ENCODE measurements at places on chromosomes 3 and 15.

- no peak for DNase-seq
These were observed 143.4 kb upstream of the TSC22D2 start for GRCh38 chr3:150264561-150265279.

- no peak for DNase-seq
These were observed 66.5 kb upstream of the PLXND1 start for GRCh38 chr3:129673012-129673411.

DNA sequence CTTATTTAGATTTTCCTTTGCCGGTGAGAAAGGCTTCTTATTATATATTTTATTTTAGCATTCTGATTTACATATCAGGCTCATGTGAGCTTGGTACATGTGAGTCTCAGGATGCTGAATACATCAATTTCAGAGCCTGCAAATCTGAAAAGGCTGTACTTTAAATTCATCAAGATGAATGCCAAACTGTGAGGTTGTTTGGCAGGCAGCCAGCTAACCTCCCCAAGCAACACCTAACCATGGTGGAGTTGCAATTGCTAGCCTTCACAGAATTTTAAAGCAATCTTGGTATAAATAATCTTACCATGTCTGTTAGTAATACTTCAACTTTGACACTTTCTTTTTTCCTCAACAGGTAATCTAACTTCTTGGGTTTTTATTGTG lies 252.5 kb downstream of the CDIN1 start:
- no peak for DNase-seq

- DNase-seq: no peak
These were observed 88.9 kb downstream of the CLSTN2 start for GRCh38 chr3:140023616-140024530.

GRCh38 chr3:100609963-100610362 lies 562 bp downstream of the ADGRG7 start:
- DNase-seq: no peak

- no peak for DNase-seq
These were observed 448.6 kb downstream of the EPHB1 start for GRCh38 chr3:135243616-135244015.

GRCh38 chr15:91857224-91857585 lies 3.7 kb downstream of the SLCO3A1 start:
- no peak for DNase-seq

DNA sequence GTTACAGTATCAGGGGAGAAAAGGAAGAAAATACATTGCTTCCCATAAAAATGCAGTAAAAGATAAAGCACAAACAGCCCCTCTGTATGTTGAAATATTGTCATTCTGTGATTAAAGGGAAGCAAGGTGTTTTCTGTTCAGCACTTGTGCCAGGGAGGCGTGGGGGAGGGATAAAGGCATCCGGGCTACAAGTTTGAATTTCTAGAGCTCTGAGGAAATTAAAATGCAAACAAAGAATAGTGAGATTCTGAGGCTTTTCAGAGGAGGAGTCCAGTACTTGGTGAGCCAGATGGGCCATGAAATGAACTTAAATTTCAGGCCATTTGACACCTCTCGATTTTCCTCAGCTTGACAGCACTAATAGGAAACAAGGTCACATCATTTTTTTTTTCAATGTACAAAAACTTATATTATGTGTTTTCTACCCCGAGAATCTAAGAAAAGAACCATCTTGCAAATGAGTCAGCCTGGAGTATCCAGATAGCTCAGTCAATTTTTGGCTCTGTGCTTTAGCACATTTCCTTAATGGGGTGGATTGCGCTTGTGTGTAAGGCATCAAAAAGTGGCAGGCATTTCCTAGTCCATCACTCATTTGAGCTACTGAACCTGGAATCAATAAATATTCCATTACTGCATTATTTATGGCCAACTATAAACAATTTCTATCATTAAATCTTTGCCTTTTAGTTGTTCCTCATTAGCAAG lies 640.8 kb upstream of the TBL1XR1 start:
- DNase-seq: no peak

GRCh38 chr15:42131826-42132806 lies 24.3 kb downstream of the PLA2G4F start:
- no peak for DNase-seq

DNA sequence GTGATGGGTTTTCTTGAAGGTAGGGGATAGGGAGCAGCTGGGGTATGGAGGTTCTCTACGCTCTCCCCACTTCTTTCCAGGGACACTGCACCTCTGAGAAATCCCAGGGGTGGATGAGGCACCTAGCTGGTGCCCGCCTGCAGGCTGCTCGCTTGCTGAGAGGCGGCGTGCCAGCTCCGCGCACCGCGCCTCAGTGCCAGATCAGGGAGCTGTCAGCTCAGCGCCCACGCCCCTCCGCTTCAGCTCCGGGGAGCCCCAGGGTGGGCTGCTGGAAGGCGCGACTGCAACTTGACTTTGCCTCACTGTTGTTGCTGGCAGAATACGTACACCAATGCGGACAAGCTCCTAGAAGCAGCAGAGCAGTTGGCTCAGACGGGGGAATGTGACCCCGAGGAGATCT lies 345.7 kb upstream of the UMPS start:
- DNase-seq: no peak

DNA sequence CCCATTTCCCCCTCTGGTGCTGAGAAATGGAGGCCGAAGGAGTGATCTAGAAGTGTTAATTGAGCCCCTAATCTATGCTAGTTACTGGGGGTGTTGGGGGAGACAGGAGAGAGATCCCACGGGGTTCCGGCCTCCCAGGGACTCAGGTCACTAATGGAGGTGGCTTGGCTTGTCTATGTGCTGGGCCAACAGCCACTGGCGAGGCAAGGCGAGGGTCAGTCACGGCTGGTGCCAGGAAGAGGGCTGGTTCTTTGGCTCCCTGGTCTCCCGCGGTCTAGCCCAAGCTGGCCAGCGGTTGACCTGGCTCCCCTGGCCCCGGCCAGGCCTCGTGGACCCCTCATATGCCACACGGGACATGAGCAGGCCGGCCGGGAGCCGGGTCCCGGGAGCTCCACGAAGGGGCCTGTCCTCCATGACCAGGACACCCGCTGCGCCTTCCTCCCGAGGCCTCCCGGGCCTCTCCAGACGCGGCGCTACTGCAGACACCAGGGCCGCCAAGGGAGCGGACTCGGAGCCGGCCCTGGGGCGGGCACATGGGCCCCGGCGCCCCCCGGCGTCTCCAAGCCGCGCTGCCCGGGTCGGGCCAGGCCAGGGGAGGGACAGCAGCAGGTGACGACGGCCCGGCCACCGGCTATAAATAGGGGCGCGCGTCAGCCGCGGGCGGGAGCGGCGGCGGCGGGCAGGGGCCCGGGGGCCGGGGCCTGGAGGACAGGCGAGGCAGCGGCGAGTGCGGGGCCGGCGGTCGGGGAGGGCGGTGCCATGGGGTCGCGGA lies at the start of gene ALPK3:
Gene ALPK3, plus strand, starts transcription at position 663 of the 772 bp plus-strand sequence. Its CDS starts 97 bp downstream, at position 760.
- no peak for DNase-seq

GRCh38 chr15:65954289-65954741 lies 85.0 kb downstream of the RAB11A start:
- no peak for DNase-seq

- peak; percentile 74 for DNase-seq
These were observed 541 bp downstream of the RPS27L start for GRCh38 chr15:63156755-63157117.

DNA sequence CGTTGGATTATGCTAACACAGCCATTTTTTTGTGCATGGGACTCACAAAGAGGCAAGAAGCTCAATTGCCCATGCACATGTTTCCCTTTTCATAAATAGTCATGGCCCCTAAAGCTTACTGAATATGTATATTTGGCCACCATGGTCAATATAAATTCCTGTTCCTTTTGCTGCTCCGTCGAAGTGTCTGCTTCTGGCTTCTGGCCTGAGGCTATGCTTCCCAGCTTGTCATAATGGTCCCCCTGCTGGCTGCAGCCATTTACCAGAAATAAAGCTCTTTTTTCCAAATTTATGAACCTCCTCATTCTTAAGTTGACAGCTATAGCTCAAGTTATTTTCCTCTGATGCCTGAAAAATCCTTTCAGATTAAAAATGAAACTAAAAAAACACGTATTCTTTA lies 602.1 kb downstream of the VGLL3 start:
- DNase-seq: no peak

DNA sequence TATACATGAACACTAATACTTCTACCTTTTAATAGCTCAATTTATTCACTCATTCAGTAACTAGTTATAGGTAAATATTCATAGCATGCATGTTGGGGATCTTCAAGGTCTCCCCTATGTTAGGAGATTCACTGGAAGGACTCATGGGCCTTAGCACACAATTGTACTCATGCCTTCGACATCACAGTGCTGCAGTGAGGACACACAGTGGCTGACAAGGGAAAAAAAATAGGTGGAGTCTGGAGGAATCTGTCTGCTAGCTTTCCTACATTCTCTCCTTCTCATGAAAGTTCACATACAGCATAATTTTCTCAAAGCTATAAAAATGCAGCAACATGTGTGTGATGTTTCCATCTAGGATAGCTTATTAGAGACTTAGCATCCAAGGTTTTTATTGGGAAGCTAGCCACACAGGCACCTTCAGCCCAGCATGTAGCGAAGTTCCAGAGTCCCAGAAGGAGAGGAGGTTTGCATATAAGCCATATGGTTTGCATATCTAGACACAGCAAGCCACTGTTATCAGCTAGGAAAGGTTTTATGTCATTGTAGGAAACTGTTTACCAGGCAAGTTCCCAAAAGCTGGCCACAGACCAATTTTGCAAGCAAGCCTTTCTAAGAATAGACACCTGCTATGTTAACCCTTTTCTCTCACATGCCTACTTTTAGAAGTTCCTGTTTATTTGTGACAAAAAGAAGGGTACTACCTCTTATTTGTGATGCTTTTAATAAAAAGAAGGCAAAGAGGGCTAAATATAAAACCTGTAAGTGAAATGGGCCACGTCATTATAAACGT lies 46.4 kb downstream of the MORC1 start:
- peak; percentile 21 for DNase-seq

- DNase-seq: no peak
These were observed 33.7 kb upstream of the ABI3BP start for GRCh38 chr3:101026881-101027280.

Measured in suppressor macrophage treated with lipopolysaccharide for 4 hours (primary cell).